Lung microvascular endothelial cell (primary cell): ENCODE measurements at places on chromosomes 6 and 20. TPM values are rescaled to one million over a fixed set of nuclear protein-coding genes. Genes with fewer than 3 reads are reported as not detected.

- no peak for DNase-seq
Observed at GRCh38 chr6:53293691-53294090, 55.1 kb downstream of the ELOVL5 start.

- no peak for DNase-seq
Observed at GRCh38 chr6:81700414-81700813, 52.1 kb downstream of the TENT5A start.

DNA sequence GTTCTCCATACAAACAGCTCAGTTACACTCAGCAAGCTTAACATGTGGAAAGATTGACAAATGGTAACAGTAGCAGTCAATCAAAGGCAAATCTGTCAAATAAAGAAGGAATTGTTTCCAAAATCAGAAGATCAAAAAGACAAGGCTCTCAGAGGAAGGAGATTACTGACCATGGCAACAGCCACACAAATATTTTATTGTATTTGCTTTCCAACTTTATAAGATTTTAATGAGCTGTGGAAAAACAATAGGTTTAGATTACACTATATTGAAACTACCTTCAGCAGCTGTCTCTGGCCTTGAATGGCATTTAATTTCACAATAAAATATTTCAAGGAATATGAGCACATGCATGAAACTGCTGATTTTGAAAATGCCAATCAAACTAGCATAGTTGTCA lies 1143.9 kb upstream of the GJE1 start:
- DNase-seq: peak; percentile 2

GRCh38 chr6:141744971-141745370 lies 387.8 kb upstream of the GJE1 start:
- peak; percentile 90 for DNase-seq

DNA sequence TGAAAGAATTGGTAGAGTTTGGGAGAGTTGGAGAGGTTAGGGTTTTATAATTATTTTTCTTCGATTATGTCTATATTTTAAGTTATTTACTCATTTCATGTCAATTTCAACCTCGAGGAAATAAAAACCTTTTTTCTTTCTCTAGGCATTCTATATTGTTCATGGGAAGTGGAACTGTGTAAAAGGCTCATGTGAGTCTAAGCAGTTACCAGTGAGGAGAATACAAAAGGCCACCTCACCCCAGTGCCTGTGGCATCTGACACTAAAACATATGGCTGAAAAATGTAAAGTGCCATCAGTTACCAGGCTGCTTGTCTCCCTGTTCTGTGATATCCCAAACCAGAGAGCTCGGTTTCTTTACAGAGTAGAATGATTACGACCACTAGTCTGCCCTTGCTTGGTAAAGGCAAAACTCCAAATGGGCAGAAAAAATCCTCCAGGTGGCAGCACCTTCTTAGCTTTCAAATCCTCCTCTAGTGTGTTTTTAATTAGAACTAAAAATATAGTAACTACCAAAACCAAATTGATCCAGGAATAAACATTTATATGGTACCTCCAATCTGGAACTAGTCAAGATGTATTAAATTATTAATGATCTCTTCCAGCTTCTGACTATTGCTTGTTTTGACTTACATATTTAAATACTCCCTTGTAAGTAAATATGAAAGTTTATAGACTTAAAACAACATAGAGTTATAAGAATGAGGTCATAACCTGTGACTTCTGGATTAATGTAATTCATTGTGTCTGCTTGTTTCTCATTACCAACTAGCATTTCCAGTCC lies 122.6 kb upstream of the MCHR2 start:
- DNase-seq: peak; percentile 78

- DNase-seq: no peak
Observed at GRCh38 chr6:18598551-18599264, 211.6 kb downstream of the RNF144B start.

DNA sequence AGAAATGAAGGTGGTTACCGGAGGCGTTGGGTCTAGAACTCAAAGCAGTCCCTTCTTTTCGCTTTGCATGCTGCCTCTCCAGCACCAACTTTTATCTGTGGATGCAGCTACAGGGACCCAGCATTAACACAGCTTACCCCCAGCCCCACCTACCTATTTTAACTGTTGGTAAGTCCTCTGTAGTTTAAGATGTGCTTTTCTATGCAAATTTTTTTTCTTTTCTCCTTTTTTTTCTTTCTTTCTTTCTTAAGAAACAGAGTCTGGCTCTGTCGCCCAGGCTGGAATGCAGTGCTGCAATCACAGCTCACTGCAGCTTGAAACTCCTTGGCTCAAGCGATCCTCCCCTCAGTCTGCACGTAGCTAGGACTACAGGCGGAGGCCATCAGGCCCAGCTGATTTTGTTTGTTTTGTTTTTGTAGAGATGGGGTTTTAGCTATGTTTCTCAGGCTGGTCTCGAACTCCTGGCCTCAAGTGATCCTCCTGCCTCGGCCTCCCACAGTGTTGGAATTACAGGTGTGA lies 6.5 kb upstream of the USP45 start:
- DNase-seq: peak; percentile 36

GRCh38 chr6:22367346-22367745 lies 70.5 kb upstream of the PRL start:
- DNase-seq: no peak

GRCh38 chr20:38609815-38610214 lies 8.2 kb downstream of the ARHGAP40 start:
- DNase-seq: no peak

GRCh38 chr6:79941489-79942151 lies 5.7 kb downstream of the ELOVL4 start:
- peak; percentile 14 for DNase-seq

GRCh38 chr20:8293750-8294149 lies 161.7 kb downstream of the PLCB1 start:
- DNase-seq: no peak

CD83 gene
- total RNA-seq: 1.7 and 4.6 TPM in 2 replicates

OOEP gene
- total RNA-seq: under 0.01 TPM in 1 of 2 replicates, not detected in the other

FITM2 gene
- total RNA-seq: 4.1 and 7.3 TPM in 2 replicates

PRPF6 gene
- 38.8 and 54.8 TPM in 2 replicates for total RNA-seq

PI3 gene
- not detected in 2 replicates for total RNA-seq

RBPJL gene
- not detected in 2 replicates for total RNA-seq

PDE10A gene
- total RNA-seq: 4.6 and 6.3 TPM in 2 replicates

POM121L2 gene
- not detected in 2 replicates for total RNA-seq

CRISP3 gene
- not detected in 2 replicates for total RNA-seq

KIF25 gene
- under 0.01 TPM in 1 of 2 replicates, not detected in the other for total RNA-seq

BCKDHB gene
- 6.5 TPM in 2 replicates for total RNA-seq

SNX3 gene
- 151 and 176 TPM in 2 replicates for total RNA-seq
